ENCODE measurements at places on chromosomes 3 and 15.

DNA sequence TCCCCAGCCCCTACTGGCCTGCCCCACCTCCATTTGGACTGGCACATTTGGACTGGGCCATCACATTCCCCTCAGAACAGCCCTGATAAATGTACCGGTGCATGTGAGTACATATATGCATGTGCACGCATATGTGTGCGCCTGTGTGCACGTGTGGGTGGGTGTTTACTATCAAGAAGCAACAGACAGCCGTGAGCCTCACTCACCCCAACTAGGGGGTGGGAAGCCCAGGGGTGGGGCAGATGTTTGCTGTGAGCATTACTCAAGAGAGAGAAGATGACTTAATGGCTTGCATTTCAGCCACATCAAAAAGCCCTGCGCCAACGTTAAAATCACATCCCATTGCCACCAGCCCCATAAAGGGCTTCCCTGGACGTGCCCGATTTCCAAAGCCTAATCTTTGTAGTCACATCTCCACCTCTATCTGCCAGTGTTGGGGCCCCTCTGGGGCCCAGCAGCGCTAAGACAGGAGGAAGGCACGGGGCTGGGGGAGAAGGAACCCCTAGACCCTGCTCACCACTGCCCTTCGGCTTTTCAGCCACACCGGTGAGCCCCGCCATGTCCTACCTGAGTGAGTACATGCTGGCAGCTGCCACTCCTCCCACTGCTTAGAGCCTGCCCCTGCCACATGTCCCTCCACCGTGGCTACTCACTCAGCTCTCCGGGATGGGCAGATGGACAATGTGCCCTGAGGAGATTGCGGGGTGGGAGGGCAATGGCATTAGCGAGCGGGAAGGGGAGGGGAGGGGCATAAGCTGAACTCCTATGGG is 10.9 kb downstream of the ITIH3 start:
- DNase-seq = no peak

GRCh38 chr3:2465842-2466241 is 367.2 kb downstream of the CNTN4 start:
- DNase-seq = peak; percentile 17

GRCh38 chr3:128205558-128206145 is 52.4 kb downstream of the EEFSEC start:
- no peak for DNase-seq

DNA sequence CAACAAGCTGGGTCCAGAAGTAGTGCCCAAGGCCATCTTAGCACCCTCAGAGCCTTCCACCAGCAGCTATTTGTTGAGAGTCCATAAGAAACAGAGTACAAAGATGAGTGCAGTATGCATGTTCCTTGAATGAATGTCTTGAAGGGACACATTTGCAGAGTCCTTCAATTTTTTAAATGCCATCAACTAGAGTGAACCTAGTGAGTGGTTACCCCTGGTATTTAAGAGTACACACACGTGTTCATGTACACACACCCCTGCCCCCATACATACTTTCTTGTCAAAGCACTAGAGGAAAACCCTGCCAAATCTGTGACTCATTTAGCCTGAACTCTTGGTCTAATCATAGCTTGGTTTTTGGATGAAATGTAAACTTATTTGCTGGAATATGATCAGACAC is 84.5 kb upstream of the GALNT15 start:
- no peak for DNase-seq

- DNase-seq = peak; percentile 65
These were observed 200.0 kb upstream of the UBE2E2 start for GRCh38 chr3:23002836-23003732.

DNA sequence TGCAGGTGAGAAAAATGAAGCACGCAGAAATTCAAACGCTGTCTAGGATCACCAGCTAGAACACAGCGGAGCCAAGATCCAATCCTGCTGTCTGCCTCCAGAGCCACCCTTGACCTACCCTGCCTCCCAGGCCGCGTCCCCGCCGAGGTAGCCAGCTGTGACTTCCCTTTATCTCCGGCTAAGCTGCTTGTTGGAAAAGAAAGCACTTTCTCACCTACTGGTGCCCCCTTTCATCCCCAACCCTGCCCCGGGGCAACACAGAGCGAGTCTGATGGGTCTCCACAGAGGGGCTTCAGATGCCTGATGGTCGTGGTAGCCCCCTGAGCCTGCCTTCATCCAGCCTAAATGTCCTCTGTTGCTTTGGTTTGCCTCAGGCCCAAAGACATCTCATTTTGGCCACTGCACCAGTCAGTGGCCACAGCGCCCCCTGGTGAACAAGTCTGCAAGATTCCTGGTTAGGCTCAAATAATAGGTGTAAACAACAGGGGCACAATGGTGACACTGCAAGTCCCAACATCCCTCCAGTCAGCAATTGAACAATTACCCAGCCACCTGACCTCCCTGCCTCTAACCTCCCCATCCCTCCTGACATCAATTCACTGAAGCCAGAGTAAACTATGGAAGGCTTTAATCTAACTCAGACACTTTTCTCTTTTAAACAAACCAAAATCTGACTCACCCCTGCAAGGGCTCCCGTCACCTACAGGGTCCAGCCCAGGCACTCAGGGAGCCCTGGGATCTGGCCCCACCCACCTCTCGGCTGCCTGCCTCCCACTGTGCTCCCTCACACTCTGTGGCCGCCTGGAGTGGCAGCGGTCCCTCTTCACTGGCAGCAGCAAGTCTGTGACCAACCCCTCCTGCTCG is 27.3 kb upstream of the BCL2L10 start:
- no peak for DNase-seq

- DNase-seq = no peak
These were observed 441.4 kb upstream of the AGTR1 start for GRCh38 chr3:148255981-148256969.

DNA sequence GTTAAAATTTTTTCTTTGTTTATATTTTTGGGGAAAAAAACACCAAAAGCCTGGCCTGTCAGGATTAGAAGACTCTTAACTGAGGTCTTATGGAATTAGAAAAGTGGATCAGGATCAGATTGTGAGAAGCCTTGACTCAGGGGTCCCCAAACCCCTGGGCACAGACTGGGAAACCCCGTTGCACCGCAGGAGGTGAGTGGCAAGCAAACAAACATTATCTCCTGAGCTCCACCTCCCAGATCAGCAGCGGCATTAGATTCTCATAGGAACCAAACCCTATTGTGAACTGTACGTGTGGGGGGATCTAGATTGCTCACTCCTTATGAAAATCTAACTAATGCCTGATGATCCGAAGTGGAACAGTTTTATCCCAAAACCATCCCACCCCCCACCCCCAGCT is 117.2 kb downstream of the TCF12 start:
- no peak for DNase-seq

DNA sequence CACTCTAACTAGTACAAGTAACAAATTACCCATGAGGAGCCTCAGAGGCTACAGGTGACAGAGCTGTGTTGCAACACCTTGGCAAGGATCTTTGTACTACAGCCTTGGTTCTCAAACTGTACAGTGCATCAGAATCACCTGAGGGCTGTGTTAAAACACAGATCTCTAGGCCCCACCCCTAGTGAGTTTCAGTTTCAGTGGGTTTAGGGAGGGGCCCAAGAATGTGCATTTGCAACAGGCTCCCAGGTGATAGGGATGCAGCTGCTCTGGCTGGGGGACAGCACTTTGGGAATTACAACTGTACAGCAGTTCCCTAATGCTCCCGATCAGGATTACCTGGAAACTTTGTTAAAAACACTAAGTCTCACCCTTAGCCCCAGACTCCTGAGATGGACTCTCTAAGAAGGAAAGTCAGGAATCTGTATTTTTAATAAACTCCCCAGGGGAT is 66.1 kb upstream of the NR2F2 start:
- no peak for DNase-seq

- DNase-seq = no peak
These were observed 86.2 kb downstream of the NBEAL2 start for GRCh38 chr3:47065681-47066080.

- DNase-seq = no peak
These were observed 286.4 kb downstream of the EPHB1 start for GRCh38 chr3:135081451-135081850.

GRCh38 chr15:82186161-82186560 is 76.4 kb downstream of the EFL1 start:
- DNase-seq = no peak

- no peak for DNase-seq
These were observed 7.9 kb upstream of the HHATL start for GRCh38 chr3:42710323-42711021.

- DNase-seq = no peak
These were observed 119.7 kb upstream of the IGSF10 start for GRCh38 chr3:151580591-151580990.

GRCh38 chr15:78211189-78211921 is 23.0 kb downstream of the ACSBG1 start:
- DNase-seq = no peak

- peak; percentile 36 for DNase-seq
These were observed 365.6 kb downstream of the MAGI1 start for GRCh38 chr3:65672871-65673815.

DNA sequence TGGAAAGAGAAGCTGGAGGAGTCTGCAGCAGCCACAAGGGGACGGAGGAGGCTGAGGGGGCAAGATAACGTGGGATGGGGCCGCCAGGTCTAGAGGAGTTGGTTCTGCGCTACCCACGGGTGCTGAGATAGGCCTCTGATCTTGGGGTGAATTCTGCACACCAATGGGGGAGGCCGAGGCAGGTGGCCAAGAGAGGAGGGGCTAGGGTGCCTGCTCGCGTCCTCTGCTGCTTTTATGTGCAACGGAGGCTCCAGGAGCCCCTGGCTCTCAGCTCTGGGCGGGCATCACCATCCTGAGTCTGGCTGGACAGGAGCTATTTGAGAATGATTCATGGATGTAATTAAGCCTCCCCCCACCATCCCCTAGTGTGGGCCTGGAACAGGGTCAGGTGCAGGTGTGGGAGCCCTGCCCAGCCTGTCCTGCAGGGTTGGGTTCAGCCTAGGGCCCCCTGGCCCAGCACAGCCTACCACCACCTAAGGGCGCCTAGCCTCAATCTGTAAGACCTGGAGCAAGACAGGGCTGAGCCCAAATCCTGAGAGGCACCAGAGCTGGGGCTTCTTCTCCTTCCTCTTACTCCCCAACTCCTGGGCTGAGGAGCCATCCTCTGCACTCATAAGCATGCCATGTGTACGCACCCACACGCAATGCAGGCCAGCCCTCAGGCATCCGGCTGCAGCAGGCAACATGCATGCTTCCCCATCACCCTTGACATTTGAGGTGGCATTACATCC is 32.3 kb upstream of the SEMA3F start:
- DNase-seq = no peak

DNA sequence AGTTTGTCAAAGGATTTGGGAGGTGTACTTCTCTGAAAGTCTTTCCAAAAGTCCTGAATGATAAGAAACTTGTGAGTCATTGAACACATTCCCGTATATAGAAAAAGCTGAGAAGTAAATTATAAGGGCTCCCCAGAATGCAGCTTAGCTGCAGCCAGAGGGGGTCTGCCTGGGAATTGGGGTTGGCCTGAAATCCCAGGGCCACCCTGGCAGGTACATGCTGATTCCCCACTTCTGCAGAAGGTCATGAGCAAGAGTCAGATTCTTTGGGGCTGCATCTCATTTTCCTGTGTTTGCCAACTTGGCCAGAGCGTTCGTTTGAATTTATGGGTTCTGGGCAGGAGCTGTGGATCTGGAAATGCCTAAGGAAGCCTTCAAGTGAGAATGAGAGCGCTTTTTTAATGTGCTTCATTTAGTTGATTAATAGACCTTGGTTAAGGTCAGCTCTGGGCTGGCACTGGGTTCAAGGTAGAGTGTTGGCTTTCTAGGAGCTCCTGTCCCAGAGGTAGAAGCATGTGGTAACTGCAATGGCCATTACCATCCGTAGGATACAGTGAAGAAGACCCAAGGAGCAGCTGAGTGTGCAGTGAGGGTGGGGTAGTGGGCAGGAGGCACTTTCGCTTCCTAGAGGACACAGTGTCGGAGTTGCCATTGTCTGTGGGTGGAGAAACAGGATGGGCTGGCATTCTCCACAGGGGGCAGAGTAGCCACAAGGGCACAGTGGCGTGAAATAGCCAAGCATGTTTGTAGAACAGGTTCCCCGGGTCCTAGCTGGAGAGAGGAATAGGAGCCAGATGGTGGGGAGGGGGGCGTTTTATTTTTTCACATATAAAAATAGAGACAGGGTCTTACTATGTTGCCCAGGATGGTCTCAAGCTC is 3.2 kb downstream of the SLC6A6 start:
- no peak for DNase-seq

DNA sequence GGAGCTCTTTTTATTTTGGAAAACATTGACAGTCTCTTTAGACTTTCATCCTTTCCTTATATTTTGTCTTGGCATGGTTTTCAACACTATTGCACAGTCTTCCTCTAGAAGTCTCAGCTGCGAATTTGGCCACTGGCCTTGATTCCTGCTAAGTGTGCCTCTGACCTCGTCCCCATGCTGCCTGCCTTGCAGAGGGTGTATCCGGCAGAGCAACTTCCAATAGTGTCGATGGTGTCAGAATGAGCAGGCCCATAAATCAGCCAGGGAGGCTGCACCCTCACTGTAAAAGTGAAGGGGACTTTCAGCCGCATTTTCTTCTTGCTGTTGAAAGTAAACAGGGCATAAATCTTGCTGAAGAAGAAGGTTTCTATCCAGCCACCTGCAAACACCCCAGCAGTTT is 336.7 kb upstream of the TRIM42 start:
- DNase-seq = no peak

GRCh38 chr15:82882273-82882928 is 70.1 kb downstream of the HOMER2 start:
- DNase-seq = no peak
